ENCODE measurements at places on chromosomes 7 and 10.

GRCh38 chr7:96800824-96801223 lies 91.2 kb upstream of the SEM1 start:
- no peak for DNase-seq

DNA sequence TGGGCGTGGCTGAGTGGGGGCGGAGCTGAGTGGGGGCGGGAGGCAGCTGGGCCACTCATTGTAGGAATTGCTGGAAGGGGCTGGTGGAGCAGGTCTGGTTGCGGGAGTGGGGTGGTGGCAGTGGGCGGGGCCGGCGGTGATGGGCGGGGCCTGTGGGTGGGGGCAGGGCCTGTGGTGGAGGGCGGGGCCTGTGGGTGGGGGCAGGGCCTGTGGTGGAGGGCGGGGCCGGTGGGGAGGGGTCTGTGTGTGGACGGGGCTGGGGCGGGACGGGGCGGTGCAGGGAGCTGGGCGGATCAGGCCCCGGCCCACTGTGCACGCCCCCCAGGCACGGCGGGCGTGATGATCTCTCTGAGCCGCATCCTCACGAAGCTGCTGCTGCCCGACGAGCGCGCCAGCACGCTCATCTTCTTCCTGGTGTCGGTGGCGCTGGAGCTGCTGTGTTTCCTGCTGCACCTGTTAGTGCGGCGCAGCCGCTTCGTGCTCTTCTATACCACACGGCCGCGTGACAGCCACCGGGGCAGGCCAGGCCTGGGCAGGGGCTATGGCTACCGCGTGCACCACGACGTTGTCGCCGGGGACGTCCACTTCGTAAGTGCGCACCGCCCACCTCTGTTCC lies 14.0 kb downstream of the SLC29A4 start:
- DNase-seq, result peak; percentile 87

- DNase-seq, result no peak
These were observed 35.0 kb upstream of the EIF4H start for GRCh38 chr7:74138945-74139843.

- no peak for DNase-seq
These were observed 556.8 kb downstream of the DNAJB6 start for GRCh38 chr7:157893535-157894044.

GRCh38 chr10:132820056-132820455 lies 34.1 kb upstream of the NKX6-2 start:
- no peak for DNase-seq

GRCh38 chr10:88114368-88114767 lies 250.9 kb downstream of the PTEN start:
- DNase-seq, result peak; percentile 65

- DNase-seq, result no peak
These were observed 240.0 kb downstream of the TEX36 start for GRCh38 chr10:125442856-125443540.

DNA sequence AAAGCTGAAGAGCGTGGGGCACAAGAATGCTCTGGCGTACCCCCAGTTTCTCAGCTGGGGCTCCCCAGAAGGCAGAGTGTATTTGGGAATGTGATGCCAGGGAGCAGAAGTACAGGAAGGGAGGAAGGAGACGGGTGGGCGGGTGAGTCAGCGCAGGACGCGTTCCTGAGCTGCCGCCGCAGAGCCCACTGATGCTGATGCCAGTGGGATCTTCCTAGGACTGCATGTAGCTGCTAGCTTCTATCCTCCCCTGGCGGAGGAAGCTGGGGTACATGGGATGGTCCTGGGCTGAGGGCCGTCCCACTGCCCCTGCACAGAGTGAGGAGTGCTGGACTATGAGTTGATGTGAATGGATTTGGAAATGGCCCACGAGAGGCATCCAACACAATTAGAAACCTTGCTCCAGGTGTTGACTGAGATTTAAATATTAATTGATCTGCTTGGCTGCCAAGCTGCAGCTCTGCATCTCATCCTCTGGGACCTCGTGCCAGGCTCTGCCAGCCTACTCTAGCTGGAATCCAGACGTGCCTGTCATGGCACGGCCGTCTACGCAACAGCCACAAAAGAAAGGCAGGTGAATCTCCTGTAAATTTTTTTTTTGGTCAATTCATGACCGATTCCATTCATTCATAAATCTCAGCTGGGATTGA lies 66.2 kb upstream of the RHEB start:
- DNase-seq, result no peak

- DNase-seq, result no peak
These were observed 24.0 kb downstream of the GRM3 start for GRCh38 chr7:86667732-86668131.

DNA sequence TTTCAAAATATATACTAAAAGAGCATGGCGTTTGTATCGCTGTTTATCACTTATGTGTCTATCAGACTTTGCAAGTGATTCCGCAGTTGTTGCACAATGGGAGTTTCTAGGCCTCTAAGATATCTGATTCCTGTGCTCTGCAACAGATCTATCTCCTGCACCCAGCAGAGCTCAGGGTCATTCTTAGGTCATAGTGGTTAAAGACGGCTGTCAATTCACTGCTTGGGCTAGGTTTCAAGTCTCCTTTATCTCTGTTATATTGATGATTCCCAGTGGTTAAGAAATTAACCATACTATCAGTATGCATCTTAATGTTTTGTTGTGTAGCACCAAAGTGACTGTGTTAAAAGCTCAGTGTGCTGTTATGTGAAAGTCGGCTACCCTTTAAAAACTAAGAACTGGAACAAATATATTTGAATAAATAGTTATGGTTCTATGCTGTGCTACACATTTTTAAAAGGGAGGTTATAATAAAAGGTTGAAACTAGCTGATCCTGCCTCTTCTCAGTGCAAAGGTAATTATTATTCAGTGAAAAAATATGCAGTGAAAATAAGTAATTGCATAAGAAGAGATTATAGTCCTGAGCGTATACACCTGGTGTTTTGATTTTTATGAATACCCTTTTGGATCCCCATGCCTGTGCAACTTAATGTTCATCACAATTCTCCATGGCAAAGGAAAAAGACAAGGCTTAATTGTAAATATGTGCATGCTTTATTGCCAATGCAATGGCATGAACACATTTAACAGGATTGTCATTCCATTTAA lies 24.0 kb downstream of the HOXA1 start:
- peak; percentile 14 for DNase-seq

GRCh38 chr7:121456785-121457359 lies 60.8 kb upstream of the FAM3C start:
- DNase-seq, result no peak

- no peak for DNase-seq
These were observed 65.5 kb upstream of the SH2B2 start for GRCh38 chr7:102220960-102221800.

- no peak for DNase-seq
These were observed 2.5 kb downstream of the KAT6B start for GRCh38 chr10:74828946-74829345.

DNA sequence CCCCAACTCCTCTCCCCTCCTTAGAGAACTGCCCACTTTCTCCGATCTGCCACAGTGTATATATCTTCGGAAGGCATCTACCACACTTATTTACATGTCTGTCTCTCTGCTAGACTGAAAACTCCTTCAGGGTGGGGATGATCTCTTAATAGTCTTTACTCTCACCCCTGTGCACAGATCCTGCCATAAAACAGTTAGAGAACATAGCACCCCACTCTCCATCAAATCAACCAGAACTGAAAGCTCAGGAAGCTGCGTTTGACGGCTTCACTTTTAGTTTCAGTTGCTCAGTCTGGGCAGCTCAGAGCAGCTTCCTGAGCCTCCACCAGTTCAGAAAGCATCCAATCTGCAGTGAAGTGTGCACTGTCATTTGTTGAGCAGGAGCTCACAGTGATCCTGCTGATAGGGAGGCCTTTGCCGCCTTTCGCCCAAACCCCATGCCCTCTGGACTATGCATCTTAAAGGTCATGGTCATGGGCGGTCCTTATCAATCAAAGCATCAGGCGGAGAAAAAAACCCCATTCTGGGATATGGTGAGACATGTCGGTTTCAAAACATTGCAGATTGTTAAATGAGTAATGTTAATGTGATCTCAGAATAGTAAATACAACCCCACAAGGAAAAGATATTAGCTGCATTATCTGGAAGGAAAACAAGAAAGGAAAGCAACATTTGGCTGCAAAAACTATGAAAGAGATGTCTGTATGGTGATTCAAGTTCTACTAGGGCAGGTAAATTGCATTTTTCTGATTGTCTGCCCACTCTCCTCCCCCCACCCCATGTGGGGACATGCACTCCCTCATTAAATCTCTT lies 167.1 kb upstream of the ADO start:
- DNase-seq, result peak; percentile 10

DNA sequence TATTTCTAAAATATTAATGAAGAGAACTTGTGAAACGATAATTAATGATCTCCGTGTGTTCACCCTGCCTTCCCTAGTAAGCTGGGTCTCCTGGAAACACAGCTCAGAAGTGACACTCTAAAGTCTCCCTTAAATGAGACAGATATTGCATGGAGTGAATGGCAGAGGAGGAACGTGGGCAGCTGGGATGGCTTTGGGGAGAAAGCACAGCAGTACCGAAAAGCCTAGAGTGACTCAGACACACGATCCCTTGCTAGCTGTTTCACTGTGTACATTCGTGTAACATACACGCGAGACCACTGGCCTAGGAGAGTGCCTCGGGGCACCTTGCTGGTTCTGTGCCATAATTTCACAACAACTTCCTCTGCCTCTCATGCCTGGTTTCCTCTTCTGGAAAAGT lies 199.9 kb upstream of the TCERG1L start:
- no peak for DNase-seq

- no peak for DNase-seq
These were observed 793.1 kb upstream of the AUTS2 start for GRCh38 chr7:68805159-68805558.

- no peak for DNase-seq
These were observed 61.0 kb upstream of the AOAH start for GRCh38 chr7:36784991-36785940.

GRCh38 chr10:102801496-102801895 lies 35.7 kb downstream of the CYP17A1 start:
- no peak for DNase-seq

GRCh38 chr7:2982401-2982800 lies 61.3 kb downstream of the CARD11 start:
- no peak for DNase-seq

DNA sequence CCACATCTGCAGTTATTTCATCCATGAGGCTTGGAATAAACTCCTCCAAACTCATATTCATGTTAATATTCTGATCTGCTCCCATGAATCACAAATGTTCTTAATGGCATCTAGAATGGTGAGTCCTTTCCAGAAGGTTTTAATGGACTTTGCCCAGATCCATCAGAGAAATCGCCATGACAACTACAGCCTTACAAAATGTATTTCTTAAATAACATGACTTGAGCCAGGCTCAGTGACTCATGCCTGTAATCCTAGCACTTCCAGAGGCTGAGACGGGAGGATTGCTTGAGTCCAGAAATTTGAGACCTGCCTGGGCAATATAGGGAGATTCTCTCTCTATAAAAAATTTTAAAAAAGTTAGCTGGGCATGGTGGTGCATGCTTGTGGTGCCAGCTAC lies 102.1 kb upstream of the TMEM168 start:
- no peak for DNase-seq

GRCh38 chr10:14552015-14552414 lies 221.3 kb upstream of the FRMD4A start:
- DNase-seq, result no peak

DNA sequence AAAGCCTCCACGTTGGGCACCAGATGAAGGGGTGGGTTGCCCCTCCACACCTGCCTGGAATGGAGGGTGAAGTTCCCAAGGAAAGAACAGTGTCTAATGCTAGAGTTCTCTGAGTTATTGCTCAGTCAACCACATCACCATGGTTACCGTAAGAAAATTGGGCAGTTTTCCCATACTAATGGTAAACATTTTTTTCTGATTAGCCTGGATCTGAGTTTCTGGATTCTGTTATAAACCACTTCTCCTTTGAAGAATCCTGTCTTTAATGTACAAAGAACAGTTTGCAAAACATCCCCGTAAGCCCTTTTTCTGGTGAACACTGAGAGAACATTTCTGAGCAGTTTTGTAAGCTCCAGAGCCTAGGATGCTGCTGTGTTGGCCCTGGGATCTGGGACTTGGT lies 45.5 kb downstream of the ABCC2 start:
- no peak for DNase-seq

- no peak for DNase-seq
These were observed 69.1 kb downstream of the SRPK2 start for GRCh38 chr7:105319578-105319977.

DNA sequence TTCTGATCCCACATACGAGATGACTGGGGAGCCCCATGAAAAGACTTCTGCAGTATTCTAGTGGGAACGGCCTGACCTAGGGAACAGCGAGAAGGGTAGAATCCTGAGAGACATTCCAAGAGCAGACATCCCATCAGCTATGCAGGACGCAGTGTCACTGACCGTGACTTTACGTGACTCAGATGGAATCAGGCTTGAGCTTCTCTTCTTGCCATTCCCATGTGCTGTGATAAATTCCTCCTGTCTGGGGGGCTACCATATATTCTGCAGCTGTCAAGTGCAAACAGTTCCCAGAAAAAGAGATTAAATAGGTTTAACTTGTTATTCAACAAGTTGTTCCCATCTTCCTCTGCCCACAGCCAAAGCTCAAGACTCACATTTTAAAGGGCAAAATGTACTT lies 73.1 kb upstream of the PDE1C start:
- no peak for DNase-seq

GRCh38 chr10:118358327-118358726 lies 16.2 kb upstream of the FAM204A start:
- no peak for DNase-seq

GRCh38 chr7:7765422-7765821 lies 47.0 kb upstream of the RPA3 start:
- DNase-seq, result no peak

- DNase-seq, result no peak
These were observed 53.7 kb downstream of the VSTM4 start for GRCh38 chr10:49061667-49062066.

- no peak for DNase-seq
These were observed 75.3 kb downstream of the INPP5A start for GRCh38 chr10:132612571-132613504.

DNA sequence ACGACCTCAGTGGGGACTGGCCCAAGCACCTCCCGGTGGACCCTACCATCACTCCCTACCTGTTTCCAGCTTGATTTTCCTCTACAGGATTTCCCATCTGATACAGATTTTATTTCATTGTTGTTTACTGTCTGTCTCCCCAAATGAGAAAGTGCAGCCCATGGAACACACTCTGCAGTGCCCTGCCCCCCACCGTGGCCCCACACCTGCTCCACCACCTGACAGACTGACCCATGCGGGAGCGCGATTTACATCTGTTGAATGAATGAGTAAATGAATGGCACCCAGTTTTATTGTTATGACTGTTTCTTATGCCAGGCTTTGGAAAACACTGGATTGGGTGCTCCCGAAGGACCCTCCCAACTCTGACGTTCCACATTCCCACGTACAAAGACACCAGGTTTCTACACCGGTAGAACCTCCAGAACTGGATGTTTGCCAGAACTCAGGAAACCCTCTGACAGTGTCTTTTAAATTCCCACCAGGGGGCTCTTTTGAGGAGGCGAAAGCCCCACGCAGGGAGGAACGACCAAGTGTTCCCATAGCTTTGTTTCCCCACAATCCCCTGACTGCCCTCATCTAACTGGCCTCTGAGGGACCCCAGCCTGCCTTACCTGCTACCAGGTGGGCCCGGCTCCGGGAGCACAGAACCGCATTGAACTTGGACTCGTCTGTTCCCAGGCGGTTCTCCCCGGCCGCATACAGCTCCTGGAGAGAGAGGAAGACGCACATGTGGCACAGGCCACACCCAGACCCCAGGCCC lies 29.0 kb downstream of the PLAC9 start:
- peak; percentile 33 for DNase-seq

Measured in RPMI8226 (cell line).